GM20000 (cell line): ENCODE measurements at places on chromosomes 7 and 10.
A peak's percentile ranks its signal among the peaks of the same experiment; 100 is the strongest.

DNA sequence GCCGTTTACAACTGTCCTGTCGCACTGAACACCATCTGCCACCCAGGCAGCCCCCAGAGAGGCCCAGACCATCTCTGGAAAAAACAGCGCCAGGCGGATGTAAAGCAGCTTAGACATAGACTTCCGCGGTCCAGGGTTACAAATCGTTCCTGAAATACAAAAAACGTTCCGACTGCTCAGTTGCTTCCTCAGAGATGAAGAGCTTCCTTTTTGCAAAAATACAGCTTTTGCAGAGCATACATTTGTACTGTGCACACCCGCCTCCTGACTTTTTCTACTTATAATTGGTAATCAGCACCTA, 11.4 kb downstream of the DAGLB start:
- peak; percentile 37 for DNase-seq

DNA sequence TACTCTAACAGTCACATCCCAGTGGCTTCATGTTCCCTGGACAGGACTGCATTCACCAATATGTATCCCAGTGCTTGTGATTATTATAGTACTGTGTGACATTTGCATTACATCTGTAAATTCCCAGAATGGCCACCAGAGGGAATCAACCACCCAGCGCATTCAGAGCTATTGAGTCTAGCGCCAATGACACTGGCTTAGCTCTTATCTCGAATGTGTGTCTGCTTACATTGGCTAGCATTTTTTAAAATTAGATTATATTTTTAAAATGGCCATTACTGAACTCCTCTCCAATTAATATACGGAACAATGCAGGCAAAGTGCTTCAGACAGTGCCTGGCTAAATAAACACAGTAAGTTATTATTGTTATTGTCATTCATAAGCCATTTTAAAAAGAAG, 36.3 kb downstream of the TRIL start:
- peak; percentile 59 for DNase-seq

DNA sequence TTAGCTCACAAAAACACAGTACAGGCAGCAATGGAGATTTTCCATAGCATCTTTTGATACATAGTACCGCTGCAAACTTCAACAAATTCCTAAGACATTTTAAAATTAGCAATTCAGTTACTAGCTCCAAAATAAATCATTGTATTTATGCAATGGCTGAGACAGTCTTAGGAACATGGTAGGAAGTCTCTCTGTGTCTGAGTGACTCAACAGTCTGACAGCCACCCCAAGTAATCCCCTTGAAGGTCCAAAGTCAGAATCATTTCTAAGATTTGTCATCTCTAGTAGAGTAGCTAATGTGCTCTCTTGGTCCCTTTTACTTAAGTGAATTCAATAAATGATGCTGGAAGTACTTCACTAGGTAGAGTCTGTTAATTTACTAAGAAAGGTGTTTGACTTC, 93.8 kb upstream of the NOBOX start:
- no peak for DNase-seq

DNA sequence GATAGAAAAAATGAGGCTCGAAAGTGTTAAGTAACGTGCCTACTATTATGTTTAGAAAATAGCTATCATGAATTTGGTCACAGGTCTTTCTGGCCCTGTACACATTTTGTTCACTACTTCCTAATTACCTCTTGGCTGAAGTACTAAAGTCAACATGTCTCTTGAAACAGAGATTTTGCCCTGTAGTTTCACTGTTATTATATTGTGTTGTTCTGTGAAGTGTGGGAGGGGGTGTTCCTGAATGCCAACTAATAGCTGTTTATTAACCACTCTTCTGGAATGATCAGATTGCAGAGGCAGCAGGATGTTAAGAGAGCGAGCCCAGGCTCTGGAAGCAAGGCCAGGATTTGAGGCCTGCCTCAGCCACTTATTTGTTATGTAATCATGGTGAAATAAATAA, 72.1 kb downstream of the RNF133 start:
- DNase-seq, result no peak

GRCh38 chr10:121833387-121833786, 94.4 kb downstream of the ATE1 start:
- DNase-seq, result no peak

DNA sequence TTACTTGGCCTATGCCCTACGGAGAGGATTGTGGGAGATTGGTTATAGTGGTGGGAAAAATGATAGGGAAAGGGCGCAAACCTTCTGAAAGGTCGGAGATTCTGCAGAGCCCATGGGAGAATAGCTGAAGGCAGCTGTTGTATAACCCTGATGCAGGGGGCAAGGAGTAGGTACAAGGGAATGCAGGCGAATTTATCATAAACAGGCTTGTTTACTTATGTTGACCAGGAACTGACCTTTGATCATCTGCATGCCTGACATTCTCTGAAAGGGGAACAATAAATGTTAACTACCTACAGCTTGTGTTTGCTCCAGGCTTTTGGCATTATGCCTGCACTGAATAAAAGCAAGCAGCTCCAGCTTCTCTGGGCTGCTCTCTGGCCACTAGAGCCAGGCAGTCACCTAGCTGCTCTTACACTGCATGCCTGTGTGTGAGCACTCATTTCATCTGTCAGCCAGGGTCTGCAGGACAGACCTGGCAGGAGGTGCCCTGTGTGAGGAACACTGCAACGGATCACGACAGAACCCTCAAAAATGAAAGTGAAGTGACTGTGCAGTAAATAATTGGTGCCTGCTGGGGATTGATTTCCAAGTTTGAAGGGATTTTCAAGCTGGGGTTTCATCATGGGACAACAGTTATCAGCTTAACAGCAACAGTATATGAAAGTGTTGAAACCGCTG, 31.1 kb upstream of the ABCA13 start:
- DNase-seq, result no peak

- DNase-seq, result no peak
These were observed at the start of gene CCDC172 for GRCh38 chr10:116324227-116324950. CCDC172 (plus strand) TSS chr10:116324448; CDS start chr10:116325012, 564 bp downstream.
